ENCODE measurements at places on chromosomes 3 and 15. TPM values are rescaled to one million over a fixed set of nuclear protein-coding genes. Genes with fewer than 3 reads are reported as not detected.
A peak's percentile ranks its signal among the peaks of the same experiment; 100 is the strongest.

Gene KY
- total RNA-seq: not detected

Gene DNAH12
- total RNA-seq: not detected

Gene FGD5
- total RNA-seq: 0.58 TPM

Gene TRIM71
- total RNA-seq: 24.6 TPM

Gene PTX3
- 5.4 TPM for total RNA-seq

Gene MRPL3
- total RNA-seq: 230 TPM

DNA sequence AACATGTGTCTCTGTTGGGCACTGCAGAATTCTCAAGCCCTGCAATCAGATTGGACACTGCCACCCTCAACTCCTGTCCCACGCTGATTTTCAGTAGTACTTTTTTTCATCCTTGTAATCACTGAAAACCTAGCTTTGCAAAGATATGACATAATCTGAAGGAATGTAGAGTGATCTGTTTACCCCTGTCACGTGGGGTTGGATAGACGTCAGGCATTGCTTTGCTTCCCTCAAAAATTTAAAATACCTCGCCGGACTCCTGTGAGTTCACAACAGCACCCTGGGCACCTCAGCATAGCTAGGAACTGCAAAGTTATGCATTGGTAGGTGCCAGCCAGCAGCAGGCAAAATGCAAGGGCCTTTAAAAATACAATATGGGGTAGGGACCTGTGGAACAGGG is 71.1 kb upstream of the OXTR start:
- no peak for DNase-seq

GRCh38 chr3:188542196-188542595 is 388.2 kb downstream of the LPP start:
- no peak for DNase-seq

- DNase-seq: no peak
These were observed 11.3 kb upstream of the C3orf52 start for GRCh38 chr3:112074616-112075497.

GRCh38 chr3:39068556-39068955 is 16.7 kb downstream of the WDR48 start:
- no peak for DNase-seq

- no peak for DNase-seq
These were observed 158.6 kb upstream of the LMCD1 start for GRCh38 chr3:8343058-8343457.

- no peak for DNase-seq
These were observed 197.7 kb downstream of the LSAMP start for GRCh38 chr3:116247605-116248004.

- DNase-seq: no peak
These were observed 72.5 kb downstream of the FOXP1 start for GRCh38 chr3:71511037-71511436.

GRCh38 chr3:64300790-64301423 is 75.6 kb upstream of the PRICKLE2 start:
- DNase-seq: no peak

- peak; percentile 20 for DNase-seq
These were observed 35.7 kb upstream of the TMOD3 start for GRCh38 chr15:51793521-51794305.

DNA sequence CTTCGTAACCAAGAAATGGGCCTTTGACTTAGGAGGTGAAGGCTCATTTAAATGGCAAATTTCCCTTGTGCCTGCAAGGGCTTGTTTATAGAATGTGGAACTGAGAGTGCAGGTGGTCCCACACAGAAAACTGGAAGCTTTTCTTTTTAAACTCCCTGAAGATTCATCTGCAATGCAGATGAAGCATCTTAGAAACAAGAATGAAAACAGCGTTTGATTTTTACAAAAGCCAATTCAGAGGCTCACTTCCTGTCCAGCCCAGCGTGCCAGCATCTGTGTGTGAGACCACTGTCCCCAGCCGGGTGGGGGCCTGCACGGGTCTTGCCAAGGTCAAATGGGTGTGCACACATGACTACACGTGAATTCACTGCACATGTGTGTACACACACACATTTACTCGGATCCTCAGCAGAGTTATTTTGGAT is 94.7 kb downstream of the LINGO1 start:
- no peak for DNase-seq

DNA sequence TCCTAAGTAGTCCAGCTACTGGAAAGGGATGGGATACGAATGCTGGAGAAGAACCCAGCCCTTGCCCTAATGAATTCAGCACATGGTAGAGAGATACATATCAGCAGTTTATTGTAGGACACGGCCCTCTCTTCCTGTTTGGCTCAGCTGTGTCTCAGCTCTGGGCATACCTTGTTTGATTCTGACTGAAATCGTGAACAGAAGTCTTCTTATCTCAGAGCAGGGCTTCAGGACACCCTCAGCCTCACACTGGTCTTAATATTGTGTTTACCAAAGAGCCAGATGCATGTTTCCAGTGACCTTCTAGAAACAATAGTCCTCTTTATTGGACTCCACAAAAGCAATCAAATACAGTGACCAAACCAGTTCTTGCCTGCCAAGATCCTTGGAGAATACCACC is 54.7 kb downstream of the FAM174B start:
- DNase-seq: no peak

DNA sequence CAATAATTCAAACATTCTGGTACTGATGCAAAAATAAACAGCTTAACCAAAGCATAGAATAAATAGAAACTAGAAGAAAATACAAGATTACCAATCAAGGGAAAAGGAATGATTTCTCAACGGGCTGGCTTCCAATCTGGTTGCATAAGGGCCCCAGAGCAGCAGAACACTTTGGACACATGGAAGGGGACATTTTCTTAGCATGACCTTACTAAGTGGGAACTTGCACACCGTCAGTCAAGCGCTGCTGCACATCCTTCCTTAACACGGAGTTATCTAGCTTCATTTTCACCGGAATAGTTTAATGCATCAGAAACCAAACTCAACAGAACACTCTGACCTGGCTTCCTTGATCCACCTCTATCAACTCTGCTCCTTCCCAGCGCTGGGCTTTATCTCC is 388.5 kb downstream of the VPS13C start:
- DNase-seq: no peak

GRCh38 chr15:70459312-70459711 is 304.0 kb downstream of the UACA start:
- no peak for DNase-seq
